Suppressor macrophage treated with lipopolysaccharide for 4 hours (primary cell): ENCODE measurements at places on chromosomes 16 and 17.

- no peak for DNase-seq
These were observed 1951.7 kb downstream of the TP53TG3F start for GRCh38 chr16:35411156-35411555.

DNA sequence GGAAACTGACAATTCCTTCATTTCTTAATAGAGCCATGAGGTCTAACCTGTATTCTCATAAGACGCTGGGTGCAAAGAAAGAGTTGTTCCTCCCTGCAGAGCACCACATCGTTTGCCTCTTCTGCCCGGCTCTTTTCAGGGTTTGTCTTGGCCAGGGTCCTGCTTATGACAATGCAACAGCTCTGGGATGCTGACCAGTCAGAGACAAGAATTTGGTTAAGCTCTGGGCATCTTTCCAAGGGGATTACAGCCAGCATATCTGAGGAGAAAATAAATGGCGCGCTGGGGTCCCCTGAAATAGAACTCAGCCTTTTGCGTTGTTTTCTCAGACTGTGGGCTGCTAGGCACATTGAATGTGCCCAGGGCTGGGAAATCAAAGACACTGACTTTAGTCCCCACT, 128.6 kb downstream of the SHISA6 start:
- DNase-seq, result no peak

DNA sequence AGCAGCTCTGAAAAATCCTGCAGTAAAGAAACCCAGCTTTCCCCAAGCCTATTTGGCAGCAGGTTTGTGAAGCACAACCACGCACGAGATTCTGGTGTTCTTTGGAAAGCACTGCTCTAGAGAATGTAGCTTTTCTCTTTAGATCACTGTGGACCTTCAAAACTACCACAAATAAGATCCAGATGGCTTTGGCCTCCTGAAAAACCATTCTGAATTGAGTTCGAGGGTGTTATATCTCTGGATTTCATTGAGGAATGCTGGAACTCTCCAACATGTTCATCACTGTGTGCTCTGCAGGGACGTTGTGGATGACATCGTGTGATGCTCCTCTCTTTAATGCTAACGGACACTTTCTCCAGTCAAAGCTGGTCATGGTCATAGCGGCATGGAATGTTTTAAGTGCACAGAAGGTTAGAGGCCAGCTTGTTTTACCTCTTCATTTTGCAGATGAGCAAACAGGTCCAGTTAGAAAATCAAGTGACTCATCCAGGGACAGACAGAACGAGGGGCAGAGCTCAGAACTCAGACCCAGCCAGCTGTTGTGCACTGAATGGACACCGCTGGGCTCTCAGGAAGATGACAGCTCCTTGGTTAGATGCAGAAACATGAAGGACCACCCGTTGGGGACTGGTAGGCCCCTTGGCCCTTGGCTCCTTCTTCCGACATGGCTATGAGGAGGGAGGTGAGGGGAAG, 37.2 kb downstream of the CCDC42 start:
- no peak for DNase-seq

- peak; percentile 30 for DNase-seq
These were observed 21.8 kb downstream of the ACSM1 start for GRCh38 chr16:20675488-20676267.

- DNase-seq, result no peak
These were observed 324.6 kb upstream of the CDH11 start for GRCh38 chr16:65446427-65446826.

DNA sequence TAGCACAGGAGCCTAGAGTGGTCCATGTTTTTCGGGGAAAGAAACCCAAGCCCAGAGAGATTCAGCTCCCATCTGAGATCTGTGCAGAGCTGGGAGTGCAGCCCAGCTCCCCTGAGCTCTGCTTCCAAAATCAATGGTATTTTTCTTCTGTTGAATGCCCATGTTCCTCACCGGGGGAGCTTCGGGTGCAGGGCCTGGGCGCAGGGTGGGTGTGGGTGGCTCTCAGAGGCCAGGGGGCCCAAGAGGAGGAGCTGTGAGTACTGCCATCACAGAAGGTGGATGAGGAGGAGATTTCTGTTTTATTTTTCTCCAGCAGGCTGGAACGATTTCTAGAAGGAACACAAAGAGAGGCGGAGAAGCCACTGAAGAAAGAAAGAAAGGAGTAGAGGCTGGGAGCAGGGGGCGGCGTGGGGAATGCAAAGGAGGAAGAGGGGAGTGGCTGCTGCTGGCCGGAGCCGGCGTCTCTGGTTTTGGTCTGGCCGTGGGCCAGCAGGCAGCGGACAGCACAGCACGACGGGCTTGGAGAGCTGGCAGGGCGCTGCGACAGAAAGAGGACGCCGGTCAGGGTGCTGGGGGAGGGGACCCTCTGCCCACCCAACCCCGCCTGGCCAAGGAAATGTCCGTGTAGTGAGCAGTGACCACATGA, 76.2 kb upstream of the KSR1 start:
- DNase-seq, result peak; percentile 39

DNA sequence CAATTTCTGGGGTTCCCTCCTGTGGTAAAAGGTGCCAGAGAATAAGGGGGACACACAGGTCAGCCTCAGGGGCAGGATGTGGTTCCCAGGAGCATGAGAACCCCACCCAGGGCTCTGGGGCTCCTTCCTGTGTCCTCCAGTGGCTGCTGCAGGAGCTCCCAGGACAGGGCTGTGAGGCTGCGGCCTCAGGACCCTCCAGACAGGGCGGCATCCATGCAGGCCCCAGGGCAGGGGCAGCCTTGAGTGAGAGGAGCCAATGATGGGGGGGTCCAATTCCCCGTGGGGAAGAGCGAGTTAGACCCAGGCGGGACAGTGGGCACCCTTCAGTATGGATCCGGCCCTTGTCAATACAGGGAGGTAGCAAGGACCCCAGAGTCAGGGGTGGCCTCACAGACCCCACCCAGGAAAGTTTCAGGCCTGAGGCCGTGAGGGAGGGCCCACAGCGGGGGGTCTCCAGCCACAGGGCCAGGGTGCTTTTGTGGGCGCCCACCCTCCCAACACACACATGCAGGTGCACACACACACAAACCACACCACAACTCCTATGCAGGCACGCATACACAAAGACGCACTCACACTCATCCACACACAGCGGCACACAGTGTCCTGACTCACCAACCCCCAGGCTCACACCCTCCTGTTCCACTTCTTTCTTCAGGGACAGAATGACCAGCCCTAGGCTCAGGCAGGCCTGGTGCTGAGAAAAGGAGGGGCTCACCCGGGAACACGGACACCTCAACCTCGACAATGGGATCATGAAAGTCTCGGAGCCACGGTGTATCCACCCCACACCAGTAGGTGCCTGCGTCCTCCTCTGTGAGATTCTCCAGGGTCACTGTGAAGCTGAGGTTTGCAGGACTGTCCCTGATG, 1.8 kb downstream of the CD300C start:
- no peak for DNase-seq

DNA sequence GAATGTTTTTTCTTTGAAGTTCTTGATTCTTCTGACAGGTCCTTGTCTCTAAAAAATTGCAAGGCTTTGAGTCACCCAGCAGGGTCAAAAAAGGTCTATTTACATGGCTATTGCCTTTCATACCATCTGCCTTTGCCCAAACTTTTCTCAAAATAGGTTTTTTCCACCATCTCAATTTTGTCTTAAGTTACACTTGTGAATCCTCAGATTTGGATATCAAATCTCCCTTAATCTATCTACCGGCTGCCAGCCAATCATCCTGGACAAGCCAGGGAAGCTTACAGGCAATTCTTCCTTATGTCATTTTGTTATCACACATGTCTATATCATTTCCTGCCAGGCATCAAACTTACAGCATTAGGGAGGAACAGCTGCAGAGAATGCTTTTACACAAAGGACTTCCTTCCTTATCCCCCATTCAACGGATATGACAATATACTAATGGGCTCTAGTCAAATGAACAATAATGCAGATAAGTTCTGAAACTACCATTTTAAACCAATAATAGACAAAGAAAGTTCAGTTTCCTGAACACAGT, 104.1 kb upstream of the CORO6 start:
- DNase-seq, result peak; percentile 65

GRCh38 chr17:81277946-81278693, 17.0 kb downstream of the SLC38A10 start:
- DNase-seq, result no peak

DNA sequence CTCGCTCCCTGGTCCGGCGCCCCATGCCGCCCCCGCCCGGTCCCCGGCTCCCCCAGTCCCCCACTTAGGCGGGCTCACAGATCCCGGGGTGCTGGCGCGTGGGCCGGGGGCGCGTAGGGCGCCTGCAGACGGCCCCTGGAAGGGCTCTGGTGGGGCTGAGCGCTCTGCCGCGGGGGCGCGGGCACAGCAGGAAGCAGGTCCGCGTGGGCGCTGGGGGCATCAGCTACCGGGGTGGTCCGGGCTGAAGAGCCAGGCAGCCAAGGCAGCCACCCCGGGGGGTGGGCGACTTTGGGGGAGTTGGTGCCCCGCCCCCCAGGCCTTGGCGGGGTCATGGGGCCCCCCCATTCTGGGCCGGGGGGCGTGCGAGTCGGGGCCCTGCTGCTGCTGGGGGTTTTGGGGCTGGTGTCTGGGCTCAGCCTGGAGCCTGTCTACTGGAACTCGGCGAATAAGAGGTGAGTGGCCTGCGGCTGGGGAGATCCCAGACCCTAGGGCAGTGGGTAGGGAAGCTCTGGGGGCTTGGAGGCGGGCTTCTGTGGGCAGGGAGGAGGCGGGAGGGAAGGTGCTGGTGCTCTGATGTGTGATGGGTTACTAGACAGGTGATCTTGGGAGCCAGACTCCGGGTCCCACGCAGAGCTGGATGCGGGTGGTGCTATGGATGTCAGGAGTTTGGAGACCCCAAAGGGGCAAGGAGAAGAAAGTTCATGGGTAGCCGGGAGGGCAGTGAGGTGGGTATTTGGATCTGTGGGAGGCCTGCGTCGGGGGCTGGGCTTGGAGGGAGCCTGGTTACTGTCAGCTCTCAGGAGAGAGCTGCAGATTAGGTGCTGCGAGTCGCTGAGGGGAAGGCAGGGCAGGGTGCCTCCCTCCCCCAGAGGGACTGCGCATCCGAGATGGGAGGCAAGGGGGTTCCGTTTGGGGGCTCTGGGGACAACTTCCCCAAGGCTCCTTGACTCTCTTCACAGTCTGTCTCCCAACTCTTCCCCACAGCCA, 560 bp downstream of the EFNB3 start:
- no peak for DNase-seq

DNA sequence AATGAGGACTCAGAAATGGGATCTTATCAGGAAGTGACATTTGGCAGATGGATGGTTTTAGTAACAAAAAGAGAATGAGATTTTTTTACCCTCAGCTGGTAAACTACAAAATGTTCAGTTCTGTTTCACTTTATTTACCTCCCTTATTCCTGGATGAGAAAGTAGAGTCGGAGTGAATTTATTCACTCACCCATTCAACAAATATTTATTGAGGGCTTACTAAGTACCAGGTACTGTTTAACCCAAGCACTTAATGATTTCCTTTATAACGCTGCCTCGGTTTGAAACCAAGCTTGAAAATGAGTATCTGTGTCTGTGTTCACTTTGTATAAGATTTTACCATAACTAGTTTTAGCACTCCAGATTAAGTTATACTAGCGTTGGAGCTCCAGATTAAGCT, 38.1 kb downstream of the CDRT15 start:
- DNase-seq, result no peak

DNA sequence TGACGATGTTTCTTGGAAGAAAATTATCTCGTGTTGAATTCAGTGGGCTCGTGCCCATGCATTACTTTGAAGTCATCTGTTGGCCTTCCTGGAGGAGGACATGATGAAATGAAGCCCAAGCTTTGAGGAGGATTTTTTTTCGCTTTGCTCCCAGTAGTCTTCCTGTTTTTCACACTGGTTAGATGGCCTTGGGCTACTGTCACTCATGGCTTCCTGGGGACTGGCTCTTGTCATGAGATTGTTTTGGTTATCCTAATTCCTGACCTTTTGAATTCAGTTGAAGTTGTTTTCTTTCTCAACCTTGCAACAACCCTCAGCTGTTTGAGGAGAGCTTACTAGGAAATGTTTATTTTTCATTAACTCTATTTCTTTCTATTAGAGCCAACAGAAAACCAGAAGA, 430.7 kb downstream of the HS3ST3B1 start:
- DNase-seq, result no peak

DNA sequence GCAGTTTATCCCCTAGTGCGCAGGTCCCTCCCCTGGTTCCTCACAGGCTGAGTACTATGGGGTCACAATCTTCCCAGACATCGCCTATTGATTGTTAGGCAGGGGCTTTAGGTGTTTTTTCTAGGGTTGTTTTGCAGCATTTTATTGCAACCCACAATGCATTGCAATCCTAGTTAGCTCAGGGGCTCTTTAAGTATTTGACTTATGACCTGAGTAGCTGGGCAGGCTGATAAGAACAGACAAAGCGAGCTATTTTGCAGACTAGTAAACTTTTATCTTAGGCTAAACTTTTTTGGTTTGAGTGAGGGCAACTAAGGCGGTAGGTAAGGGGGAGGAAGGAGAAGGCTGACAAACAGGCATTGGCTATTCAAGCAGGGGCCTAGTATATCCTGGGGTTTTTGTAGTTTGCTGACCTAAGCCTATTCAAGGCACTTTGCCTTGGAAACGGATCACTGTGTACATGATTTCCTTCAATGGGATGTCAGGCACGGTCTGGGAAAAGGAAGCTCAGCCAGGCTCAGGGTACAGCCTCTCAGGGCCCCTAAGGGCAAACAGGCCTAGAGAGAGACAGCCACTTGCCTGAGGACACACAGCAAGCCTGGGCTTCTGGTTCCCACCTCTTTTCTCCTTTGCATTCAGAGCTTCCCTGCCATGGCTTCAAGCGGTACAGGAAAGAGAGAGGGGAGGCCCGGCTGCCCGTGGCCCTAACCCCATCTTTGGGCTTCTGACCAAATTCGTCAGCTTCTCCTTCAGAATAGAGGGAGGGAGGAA, 6.4 kb downstream of the DRC7 start:
- no peak for DNase-seq

DNA sequence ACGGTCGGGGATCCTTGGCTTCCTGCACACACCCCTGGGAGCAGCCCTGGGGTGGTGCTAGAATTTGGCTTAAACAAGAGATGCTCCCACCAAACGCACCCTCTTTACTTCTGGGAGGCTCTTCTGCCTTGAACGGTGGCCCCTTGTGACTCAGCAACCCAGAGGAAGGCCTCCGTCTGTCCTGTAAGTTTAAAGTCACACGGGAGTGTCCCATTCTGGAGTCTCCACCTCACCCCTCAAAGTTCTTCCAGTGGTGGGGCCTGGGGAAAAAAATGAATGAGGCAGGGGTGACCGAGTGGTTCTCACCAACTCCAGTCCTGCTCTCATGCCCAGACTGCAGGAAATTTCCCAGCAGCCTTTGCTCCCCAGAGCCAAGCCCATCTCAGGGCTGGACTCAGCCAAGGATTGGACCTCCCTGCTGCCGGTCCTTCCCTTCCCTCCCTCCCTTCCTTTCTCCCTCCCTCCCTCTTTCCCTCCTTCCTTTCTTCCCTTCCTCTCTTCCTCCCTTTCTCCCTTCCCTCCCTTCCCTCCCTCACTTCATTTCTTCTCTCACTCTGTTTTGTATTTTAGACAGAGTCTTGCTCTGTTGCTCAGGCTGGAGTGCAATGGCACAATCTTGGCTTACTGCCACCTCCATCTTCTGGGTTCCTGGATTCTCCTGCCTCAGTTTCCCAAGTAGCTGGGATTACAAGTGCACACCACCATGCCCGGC, 11.4 kb downstream of the ITGAD start:
- DNase-seq, result no peak

GRCh38 chr16:13569986-13570385, 350.0 kb upstream of the ERCC4 start:
- DNase-seq, result no peak

- DNase-seq, result no peak
These were observed 90.4 kb upstream of the PLEKHM1 start for GRCh38 chr17:45580924-45581323.

- DNase-seq, result no peak
These were observed 6.4 kb upstream of the FOXJ1 start for GRCh38 chr17:76147211-76148014.

GRCh38 chr16:83742124-83742899, 65.5 kb upstream of the HSBP1 start:
- DNase-seq, result no peak
